Activated T-helper 17 cell treated with anti-CD3 and anti-CD28 coated beads, Interleukin-2, amount 50 U/mL, for 72 hours (primary cell): ENCODE measurements at places on chromosomes 2 and 18.

GRCh38 chr2:124536591-124536990, 511.5 kb downstream of the CNTNAP5 start:
- ATAC-seq, result no peak

DNA sequence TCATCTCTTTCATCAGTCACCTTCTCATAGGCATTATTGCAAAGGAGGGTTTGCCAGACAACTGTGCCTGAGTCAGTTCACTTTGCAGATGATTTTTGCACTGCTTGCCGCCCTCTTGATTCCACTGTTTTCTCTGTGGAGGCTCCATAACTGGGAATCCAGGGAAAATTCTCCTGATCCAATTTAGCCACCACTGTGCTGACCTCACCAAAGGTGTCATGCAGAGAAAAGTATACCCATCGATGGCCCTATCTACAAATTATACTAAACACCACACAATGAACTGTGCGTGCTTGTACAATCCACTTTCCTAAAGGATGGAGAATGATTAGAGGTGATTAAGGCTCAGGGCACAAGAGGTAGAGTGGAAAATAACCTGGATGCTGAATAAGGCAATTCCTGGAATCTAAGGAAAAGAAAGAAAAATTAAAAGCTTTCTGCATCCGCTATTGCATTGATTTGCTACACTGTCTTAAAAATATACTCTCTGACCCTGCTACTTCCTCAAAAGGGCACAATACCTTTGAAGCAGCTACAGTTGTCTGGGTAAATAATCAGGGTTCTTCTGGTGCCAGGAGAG, 409.4 kb downstream of the RIT2 start:
- ATAC-seq, result no peak

- no peak for ATAC-seq
Observed at GRCh38 chr2:157257312-157258252, at the start of gene GALNT5. TSS of gene GALNT5 (plus strand) at chr2:157257705. CDS start at chr2:157258083, 378 bp downstream.

GRCh38 chr2:232891621-232892071, 21.6 kb downstream of the SNORC start:
- ATAC-seq, result peak; percentile 43

DNA sequence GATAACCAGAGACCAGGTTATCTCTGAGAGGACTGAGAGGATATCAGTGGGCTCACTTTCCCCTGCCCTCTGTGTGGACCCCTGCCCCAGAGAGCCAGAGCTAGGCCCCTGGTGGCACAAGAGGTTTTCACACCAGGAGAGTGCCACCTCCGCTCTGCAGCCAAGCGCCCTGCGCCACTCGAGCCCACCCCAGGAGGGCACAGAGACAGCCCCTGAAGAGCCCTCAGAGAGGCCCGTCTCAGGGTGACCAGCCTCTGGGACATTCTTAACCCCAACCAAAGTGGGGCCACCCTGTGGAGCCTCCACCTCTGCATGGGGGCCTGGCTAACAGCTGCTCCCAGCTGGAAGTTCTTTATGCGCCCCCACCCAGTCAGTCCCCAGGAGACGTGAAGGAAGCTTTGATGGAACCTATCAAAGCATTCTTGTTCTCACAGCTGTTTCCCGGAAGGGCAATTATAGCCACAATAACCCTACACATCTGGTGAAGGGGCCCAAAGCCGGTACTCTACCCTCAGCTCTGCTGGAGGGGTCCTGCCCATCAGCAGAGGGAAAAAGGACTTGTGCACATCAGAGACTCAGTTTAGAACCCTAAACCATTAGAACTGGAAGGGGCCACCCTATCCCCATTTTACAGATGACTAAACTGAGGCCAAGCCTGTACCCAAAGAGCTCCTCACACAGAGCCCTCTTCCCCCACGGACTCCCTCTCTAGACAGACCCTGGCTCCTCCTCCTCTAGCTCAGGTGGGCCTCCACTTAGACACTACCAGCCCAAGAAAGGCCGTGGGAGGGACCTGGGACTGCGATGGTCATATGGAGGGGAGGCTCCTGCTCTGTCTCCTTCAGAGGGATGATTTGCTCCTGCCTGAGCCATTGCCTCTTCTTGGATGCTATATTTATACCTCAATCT, 101.1 kb downstream of the ZFP36L2 start:
- ATAC-seq, result no peak

DNA sequence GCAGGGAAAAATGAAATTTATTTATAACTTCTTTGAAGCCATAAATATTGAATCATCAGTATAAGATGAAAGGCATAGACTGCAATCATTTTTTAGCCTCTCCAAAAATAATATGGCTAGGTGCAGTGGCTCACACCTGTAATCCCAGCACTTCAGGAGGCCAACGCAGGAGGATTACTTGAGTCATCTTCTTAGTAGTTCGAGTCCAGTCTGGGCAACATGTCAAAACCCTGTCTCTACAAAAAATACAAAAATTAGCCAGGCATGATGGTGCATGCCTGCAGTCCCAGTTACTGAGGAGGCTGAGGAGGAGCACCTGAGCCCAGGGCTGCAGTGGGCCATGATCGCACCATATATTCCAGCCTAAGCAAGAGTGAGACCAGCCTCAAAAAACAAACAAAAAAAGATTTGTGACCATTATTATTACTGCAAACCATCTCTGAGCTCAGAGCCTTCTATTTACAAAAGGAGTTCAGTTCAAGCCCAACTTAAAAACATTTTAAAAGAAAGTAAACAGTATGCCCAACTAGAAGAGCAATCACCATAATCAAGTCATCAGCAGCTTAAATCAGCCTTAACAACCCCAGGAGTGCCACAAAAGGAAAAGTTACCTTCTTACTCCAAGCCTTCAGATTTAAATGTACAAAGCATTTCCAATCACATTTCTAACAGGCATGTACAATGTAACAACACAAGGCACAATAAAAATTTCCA, 37.5 kb downstream of the KCNG3 start:
- ATAC-seq, result no peak

DNA sequence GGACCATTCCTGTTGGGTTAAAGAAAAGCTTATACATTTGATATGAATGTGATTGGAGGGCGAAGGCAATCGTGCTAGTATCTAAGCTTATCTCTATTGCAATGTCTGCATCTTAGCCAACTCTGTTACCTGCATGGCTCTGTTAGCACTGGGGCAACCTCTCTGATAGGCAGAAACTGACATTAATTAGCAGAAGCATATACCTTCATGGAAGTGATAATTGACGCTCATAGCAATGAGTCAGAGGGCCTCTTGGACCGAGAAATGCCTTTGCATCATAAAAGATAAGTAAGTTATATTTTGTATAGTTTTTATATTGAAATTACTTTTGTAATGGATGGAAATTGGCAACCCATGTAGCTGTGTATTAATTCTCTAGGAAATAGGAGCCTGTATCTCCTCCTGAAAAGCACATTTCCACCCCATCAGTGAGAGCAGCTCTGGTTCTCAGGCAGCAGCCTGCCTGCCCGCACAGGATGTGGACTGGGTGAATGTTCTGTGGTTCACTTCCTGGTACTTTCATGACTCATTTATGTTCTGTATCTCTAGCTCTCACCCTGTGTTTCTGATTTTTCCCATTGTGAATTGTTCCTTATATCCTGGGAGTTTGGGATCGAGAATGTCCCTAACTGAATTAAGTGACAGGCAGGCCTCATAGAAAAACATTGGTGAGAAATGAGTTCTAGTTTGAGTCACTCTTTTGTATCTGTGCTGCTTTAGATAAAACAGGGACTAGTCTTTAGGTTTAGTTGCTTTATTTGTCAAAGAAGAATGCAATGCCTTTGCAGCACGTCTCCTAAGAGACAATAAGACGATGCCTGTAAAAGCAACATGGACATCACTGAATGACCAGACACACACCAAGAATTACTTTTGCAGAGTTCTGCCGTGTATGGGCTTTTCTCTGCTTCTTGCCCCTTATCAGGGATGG, 344.9 kb downstream of the DCDC2C start:
- ATAC-seq, result peak; percentile 72

GRCh38 chr18:9475643-9476591, 604 bp downstream of the RALBP1 start:
- ATAC-seq, result no peak

DNA sequence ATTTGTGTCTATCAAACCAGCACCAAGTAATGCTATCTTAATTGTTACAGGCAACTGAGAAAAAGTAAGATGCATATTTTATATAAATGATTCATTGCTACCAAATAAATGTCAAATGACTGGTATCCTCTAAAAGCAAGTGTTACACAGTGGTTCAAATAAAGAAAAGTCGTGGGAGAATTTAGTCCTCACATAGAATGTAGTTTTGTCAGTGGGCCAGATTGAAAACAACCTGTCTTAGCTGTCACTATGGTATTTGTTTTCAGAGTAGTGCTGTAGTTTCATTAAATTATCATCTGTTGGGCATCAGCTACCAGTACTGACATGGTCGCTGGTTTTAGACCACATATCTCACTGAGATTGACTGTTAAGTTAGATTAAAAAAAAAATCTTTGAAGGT, 10.2 kb upstream of the EIF2AK3 start:
- ATAC-seq, result peak; percentile 39

DNA sequence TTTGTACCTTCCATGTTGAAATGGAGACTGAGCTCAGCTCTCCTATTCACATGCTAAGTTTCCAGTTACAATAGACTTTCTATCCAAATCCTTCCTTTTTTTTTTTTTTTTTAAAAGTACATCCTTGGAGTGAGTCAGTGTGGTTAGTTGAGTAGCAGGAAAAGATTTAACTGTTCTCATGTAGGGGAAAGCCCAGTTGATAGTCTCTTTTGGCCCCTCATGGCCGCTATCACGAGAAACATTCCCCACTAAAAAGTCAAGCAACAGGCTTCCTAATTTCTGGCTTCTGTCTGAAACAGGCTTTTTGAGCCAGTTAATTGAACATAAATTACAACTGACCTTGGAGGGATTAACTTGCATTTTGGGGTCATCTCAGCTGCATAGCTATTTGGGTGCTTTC, 161.3 kb downstream of the MEIS1 start:
- no peak for ATAC-seq

DNA sequence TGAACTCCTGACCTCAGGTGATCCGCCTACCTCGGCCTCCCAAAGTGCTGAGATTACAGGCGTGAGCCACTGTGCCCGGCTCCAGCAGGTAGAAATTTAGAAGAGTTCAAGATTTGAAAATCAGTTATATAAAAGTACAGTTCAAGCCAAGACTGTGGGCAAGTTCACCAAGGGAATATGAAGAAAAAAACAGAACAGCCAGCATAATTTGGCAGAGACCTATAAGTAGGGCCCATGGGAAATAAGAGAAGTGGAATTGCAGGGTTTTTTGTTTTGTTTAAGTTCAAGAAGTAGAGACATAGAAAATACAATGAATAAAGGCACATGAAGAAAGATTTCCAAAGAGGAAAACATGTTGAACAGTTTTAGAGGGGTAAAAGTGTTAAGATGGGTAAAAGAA, 57.9 kb downstream of the BAZ2B start:
- no peak for ATAC-seq

DNA sequence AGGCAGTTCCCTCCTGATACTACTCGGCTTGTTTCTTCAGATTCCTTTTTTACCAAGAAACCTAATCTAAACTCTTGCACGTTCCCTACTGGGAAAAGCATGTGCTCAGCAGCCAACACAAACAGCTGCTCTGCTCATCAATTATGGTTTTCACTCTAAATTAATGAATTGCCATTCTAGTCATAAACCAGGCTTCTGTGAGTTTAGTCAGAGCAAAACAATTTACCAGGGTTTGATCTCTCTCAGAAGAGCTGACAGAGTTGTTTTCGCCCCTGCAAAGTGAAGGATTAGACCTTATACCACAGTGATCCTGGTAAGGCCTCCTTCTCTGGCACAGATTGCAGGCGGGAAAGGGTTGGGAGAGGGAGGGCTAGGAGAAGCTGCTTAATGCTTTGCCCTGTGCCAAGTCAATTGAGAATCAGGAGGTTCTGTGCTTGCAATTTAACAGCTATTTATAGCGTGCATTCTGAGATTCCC, 57.2 kb downstream of the REEP1 start:
- ATAC-seq, result no peak

DNA sequence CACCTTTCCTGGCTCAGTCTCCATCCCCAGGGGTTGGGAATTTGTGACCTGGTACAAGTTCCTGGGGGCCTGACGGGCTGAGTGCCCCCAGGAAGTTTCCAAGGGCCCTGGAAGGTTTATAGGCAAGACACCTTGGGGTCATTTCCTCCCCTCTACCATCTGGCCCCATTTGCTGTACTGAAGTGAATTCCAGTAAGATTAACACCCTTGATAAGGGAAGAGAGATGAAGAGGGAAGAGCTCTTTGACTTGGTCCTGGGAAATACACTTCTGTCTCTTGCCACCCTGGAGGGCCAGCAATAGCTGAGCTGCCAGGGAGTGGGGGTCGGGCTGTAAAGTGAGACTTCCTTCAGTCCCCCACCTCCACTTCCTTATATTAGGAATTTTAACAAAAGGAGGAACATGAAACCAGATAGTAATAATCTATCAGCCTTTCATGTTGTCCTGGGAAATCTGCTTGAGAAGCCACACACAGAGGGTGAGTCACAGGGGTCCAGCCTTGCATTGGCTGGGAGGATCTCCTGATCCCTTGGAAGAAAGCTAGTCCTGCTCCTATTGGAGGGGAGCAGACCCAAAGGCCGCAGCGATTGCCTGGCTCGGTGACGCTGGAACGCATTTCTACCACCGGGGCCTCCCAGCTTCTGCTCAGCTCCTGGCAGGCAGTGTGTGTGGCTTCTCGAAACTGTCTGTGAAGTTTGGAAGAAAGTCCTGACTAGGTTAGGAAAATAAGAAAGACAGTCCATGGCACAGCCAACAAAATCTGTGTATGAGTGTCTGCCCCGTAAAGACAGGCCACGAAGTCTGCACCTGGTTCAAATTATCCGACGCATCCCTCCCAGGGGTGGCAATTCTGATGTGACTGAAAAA, 87.3 kb downstream of the ACAA2 start:
- ATAC-seq, result no peak

DNA sequence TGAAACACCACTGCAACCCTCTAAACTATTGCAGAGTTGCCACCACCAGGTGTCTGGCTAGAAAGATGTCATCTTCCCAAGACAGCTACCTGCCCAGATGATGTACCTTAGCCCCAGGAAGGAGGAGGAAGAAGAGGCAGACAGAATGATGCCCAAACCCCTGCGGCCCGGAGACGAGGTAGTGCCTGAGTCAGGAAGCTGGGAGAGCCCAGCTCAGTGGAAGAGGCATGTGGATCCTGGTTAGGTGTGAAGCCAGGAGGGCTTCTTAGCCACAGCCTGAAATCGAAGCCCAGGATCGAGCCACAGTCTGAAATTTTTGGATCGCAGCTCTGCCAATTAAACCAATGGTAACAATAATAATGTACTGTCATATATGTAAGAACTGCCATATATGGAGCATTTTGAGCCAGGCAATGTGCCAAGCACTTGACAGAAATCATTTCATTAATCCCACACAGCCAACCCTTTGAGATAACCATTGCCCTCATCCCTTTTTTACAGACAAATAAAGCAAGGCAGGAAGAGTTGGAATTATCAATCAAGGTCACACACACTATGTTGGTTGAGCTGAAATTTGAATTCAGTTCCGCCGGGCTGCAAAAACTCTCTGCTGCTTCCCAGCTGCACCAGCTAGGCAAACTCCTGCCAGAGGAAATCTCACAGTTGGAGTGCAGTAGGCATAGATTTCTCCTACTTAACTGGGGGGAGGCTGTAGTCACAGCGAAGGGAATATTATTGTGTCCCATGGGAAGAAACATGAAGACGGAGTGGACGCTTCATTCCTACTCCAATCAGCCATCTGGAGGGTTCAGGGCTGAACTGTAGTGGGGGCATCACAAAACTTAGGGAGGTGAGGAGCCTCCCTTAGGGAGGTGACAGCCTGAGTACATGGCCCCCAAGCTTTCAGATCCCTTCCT, 19.4 kb upstream of the CYP1B1 start:
- ATAC-seq, result no peak

GRCh38 chr2:78245394-78246135, 723.4 kb upstream of the LRRTM4 start:
- ATAC-seq, result no peak

- no peak for ATAC-seq
Observed at GRCh38 chr2:223488814-223489213, 113.3 kb downstream of the SCG2 start.

- no peak for ATAC-seq
Observed at GRCh38 chr2:231795525-231796327, 9.5 kb downstream of the COPS7B start.
